ENCODE measurements at places on chromosomes 7 and 10.
A peak's percentile ranks its signal among the peaks of the same experiment; 100 is the strongest.

GRCh38 chr10:90871279-90871765 lies 452 bp upstream of the RPP30 start:
- peak; percentile 68 for DNase-seq

GRCh38 chr10:12704488-12704887 lies 297.0 kb downstream of the CCDC3 start:
- DNase-seq: no peak

DNA sequence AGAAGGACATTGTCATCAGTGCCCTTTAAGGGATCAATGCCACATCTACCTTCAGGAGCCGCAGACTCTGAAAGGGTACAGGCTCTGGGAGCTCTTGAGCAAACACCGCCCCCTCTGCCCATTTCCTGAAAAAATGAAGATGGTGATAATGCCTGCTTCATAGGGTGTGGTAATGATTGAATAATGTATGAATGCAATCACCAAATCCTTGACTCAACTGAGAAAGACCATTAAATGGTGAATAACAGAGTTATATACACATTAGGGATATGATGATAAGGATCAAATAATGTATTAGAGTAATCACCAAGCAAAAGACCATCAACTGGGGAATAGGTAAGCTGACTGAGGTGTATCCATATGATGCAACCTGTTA lies 1.5 kb downstream of the FAM170B start:
- DNase-seq: no peak

DNA sequence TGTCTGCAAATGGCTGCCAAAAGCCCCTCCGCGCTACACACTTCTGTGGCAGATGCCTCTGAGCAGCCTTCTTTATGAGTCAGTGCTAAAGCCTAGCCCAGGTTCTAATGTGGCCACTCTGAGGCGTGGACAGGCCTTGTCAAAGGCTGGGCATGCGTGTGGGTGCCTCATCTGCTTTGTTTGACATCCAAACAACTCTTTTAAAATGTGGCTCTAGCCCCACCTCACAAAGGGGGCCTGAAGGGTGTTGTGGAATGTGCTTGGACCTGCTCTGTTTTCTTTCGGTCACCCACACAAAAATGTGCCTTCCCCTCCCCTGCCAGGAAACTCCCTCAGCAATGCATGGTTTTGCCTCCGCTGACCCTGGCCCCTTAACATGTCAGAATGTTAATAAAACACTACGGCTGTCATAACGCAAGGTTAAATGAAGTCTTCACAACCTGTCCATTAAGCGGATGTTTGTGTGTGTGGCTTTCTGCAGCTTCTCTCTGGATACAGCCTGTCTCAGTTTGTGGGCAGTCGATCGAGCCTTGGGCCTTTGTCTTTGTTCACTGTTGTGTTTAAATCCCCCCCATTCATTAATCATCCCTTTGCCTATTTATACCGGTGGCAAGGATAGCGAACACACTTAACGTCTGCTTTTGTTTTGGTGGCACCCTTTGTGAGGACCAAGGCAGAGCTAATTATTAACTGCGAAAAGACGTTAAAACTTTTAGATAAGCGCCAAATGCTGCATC lies 718.9 kb downstream of the LRMDA start:
- DNase-seq: peak; percentile 68

DNA sequence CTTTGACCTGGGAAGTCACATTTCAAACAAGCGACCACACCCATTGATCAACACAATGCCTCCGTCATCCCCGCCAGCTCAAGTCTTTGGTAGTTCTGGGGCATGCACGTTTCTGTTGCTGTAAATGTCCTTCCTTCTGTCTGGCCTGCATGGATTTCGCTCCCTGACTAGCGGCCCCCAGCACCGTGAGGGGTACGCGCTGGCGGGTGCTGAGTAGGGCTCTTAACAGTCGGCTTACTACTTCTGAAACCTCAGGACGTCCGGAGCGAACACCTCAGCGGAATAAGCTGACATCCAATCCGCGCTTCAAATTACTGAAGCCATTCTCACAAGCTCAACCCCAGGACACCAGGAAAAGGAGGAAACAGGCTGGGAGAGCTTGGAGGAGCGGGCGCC lies 505 bp downstream of the NUDCD3 start:
- DNase-seq: no peak

DNA sequence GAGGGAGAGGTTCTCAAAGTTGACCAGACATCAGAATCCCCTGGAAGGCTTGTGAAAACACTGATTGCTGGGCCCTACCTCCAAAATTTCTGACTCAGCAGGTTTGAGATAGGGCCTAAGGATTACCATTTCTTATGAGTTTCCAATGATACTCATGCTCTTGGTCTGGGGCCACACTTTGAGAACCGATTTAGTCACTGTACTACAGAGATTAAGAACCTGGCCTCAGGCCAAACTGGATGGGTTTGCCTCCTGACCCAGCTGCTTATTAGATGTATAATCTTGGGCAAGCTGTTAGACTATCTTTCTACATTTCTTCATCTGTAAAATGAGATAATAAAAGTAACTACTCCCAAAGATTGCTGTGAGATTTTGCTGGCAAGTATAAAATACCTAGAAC lies 77.1 kb upstream of the SCIN start:
- no peak for DNase-seq

DNA sequence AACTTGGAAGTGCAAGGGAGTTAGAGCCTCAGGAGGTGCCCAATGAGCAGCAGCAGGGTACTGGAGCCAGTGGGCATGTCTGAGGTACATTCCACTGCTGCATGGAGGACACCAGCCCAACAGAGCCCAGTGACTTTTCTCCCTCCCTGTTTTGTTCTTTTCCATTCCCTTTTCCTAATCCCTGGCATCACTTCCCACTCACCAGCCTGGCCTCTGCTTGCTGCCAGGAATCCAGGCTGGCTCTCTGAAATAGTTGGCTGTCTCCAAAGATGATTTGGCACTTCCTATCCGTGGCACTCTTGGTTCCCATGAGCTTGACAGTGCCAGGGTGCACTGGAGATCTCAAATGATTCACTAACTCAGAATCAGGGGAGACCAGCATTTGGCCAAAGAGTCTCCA lies 97.7 kb upstream of the ZPBP start:
- DNase-seq: no peak

DNA sequence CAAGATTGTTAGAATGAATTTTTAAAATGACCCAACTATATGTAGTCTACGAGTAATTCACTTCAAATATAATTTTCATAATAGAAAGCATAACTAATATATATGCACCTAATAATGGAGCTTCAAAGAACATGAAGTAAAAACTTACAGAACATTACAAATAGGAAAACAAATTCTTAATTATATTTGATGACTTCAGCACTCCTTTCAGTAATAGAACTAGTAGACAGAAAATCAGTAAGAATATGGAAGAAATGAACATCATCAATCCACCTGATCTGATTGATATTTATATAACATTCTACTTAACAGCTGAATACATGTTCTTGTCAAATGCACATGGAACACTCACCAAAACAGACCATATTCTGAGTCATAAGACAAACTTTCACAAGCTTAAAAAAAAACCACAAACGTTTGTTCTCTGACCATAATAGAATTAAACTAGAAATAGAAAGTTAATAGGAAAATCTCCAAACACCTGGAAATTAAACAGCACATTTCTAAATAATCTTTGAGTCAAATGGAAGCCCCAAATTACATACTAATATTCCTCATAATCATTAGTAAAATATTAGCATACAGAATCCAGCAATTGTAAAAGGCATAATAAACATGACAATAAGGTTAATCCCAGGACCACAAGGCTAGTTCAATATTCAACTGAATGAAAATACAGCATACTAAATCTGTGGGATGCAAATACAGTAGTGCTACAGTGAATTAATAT lies 48.0 kb downstream of the BRAF start:
- DNase-seq: peak; percentile 66

- DNase-seq: peak; percentile 55
Observed at GRCh38 chr7:23020742-23021401, 6.9 kb upstream of the HYCC1 start.

DNA sequence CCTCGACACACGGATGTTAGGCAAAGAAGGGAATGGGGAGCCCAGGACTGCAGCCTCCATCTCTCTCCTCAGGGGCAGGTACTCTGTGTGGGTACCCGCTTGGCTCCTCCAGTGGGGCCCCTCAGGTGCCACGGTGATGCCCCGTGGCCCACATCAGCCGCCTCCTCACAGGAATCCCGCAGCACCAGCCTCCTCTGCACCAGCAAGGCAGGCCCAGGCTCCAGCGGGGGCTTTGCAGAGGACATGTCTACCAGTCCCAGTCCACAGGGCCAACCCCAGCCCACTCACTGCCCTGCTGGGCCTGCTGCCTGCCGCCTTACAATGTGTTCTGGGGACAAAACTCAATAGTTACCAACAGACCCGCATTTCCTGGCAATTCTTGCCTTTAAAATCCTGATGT lies 61.6 kb upstream of the ADGRA1 start:
- no peak for DNase-seq

- peak; percentile 36 for DNase-seq
Observed at GRCh38 chr10:18689498-18689897, 30.3 kb downstream of the ARL5B start.

DNA sequence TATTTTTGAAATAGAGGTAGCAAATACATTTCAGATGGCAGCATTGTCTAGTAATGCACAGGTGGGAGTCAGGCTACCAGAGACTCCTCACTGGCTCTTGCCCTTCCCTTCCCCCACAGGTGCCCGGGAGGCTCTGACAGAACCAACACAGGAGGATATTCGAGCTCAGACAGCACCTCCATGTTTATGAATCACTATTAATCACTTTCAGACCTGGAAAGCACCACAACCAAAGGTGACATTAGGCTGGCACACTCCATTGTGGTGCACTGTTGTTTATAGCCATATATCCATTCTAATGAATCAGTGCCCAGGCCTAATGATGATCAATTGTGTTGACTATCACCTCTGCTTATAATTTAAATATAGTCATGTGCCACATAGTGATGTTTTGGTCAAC lies 107.8 kb upstream of the NAMPT start:
- DNase-seq: no peak

DNA sequence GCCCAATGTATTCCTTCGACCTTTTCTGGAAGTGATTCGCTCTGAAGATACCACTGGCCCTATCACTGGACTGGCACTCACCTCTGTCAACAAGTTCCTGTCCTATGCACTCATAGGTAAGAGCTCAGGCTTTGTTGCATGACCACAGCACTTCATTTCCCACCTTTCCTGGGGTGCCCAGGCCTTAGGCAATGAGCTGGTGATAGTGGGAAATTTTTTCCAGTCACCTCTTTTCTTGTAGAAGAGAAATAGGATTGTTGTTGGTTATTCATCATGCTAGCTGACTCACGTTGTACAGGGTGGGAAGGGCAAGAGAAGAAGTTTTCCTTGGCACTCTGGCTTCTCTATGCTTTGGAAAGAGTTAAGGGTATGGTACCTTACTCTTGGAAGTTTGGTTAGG lies 51.4 kb upstream of the NFKB2 start:
- no peak for DNase-seq

DNA sequence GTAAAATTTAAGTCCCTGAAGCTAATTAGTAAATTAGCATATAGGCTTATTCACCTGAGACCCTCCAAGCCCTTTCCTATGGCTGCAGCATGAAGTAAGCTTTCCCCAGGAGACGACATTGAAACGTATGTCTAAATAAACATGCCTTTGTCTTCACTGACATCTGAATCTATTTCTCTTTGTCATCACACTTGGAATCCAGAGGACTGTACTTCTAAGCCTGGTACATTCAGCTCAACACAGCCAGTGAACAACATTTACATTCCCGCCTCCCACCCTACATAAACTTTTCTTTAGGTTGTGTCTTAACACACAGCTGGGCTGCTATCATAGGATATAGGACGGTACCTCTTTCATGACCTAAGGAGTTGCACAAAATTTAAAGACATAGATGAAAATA lies 414.4 kb downstream of the SFMBT2 start:
- DNase-seq: no peak

- DNase-seq: no peak
Observed at GRCh38 chr10:26706206-26706605, 8.7 kb downstream of the PDSS1 start.

DNA sequence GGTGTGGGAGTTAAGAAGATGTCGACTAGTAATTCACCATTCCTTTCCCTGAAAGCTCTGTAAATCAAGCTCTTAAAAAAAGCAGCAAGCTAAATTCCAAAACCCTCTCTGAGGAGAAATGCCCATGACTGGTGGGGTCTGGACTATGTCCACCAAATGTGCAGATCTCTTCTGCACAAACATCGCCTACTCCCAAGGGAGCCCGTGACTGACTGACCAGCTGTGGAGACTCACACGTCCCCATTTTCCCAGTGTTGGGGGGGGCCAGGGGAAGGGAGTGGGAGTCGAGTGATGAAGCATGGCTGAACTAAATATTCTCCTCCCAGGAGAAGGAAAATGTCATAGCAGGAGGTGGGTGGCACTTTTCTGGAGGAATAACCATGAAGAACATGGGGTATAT lies 164.1 kb upstream of the HPS1 start:
- DNase-seq: no peak

DNA sequence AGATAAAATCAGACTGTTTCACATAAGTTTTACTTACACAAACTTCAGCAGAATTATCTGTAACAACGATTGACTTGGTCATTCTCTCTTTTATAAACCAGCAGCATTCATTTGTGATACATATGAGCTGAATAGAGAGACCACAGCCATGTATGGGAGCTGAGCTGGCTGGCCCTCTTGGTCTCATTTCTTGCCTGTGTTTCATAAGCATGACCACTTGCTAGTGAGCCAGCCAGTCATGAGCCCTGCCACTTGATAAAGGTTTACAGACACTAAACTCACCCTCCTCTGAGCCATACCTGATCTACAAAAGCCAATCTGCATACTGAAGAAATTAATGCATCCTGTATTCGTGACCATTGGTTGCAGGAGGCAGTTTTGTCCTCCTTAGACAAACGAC lies 82.1 kb downstream of the PKD1L1 start:
- DNase-seq: no peak

DNA sequence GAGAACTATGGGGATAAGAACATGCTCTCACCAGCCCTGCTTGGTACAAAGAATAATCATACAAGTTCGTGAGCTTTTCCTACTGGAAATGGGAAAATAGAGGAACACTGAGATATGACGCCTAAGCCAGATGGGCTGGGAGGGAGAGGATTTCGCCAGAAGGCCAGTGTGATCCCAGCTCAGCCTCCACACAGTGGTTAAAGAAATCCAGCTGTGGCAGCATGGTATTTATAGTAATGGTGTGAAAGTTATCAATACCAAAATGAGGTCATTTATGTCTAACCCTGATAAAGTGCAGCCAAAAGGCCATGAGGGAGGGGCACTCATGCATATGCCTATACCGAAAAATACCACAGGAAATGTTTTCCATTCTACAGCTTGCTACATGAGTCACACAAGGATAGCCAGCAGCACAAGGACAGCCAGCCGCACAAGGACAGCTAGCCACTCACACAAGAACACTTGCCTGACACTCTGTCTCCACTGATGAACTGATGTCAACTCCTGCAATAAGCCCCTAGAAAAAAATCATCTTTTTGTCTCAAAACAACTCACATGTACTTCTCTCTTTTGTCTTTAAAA lies 49.4 kb downstream of the FRMPD2 start:
- DNase-seq: no peak
